Psoas muscle (tissue), 8 donors: ENCODE measurements at places on chromosomes 16 and 17. TPM values are rescaled to one million over a fixed set of nuclear protein-coding genes. Genes with fewer than 3 reads are reported as not detected.
A peak's percentile ranks its signal among the peaks of the same experiment; 100 is the strongest.

- no peak overlapping the region for H3K4me3 ChIP-seq
- no peak overlapping the region for H3K27ac ChIP-seq
- no peak for DNase-seq
- no peaks in the 10 kb centered on the region for H3K36me3 ChIP-seq
- H3K27me3 ChIP-seq: peaks cover 5% of the 10 kb centered on the region
Observed at GRCh38 chr16:51442141-51442870, 291.2 kb upstream of the SALL1 start.

DNA sequence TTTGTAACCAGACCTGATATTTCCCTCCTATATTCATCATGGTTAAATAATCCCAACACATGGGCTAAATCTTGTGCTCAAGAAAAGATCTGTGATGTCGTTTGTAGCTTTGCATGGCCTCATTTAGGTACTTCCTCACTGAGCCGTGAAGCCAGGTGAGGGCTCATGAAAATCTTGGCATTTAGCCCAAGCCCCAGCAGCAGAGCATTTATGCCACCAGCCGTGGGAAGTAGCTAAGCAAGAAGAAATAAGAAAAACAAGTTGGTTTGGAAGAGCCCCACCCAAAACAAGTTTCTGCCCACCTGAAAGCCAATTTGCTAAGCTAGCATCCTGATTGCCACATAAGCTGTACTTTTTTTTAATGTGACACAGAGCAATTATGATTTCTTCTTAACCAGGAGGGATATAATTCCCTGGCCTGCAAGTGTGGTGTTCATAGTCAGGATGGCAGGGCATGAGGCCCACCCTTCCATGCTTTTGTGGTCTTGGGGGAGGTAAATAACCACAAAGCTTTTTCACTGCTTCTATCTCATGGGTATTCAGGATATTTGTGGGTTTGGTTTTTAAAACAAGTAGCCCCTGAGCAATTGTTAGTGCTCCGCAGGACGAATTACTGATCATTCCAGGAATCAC lies 10.5 kb downstream of the TMIGD1 start:
- H3K4me1 ChIP-seq: no peaks in the 10 kb centered on the region
- peaks cover 2% of the 10 kb centered on the region for H3K27me3 ChIP-seq
- H3K27ac ChIP-seq: no peak overlapping the region

DNA sequence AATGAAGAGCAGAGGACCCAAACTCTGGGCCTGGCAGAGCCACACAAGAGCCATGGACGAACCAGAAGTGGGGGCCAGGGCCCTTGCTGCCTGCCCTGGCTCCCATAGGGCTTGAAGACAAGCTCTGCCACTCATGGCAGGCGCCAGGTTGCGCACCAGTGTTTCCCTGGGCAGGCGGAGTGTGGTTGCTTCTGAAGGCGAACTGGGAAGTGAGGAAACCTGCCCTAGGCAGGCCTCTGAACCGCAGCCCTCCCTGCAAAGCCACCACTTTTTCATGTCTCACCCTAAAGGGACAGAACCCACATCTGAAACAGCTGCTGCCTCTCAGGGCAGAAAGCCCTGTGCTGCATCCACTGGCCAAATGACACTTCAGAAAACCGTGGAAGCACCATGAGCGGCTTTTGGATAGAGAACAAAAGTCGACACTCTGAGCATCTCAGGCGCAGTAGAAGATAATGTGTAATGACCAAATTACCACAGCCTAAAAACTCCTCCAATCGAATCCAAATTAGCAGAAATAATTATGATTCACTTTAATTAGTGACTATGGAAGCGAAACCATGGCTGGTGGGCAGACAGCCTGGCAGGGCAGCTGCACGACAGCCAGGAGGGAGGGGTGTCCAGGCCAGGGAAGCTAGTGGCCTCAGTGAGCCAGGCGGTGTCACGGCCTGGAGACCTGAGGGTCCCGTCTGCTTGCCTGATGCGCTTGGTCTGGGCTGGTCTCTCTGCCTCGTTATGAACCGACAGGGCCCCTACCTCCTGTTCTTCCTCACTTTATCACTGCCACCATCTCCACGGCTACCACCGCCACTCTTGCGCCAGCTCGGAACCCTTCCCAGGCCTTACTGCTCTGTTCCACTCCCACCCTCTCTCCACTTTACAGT lies 59.1 kb downstream of the PRMT7 start:
- H3K4me3 ChIP-seq: no peak overlapping the region
- no peak overlapping the region for H3K27ac ChIP-seq
- H3K36me3 ChIP-seq: no peaks in the 10 kb centered on the region
- H3K27me3 ChIP-seq: no peaks in the 10 kb centered on the region
- DNase-seq: peak; percentile 40

- no peaks in the 10 kb centered on the region for H3K36me3 ChIP-seq
- peak overlapping the region; percentile 54 for H3K4me3 ChIP-seq
- H3K27me3 ChIP-seq: no peaks in the 10 kb centered on the region
- H3K4me1 ChIP-seq: no peaks in the 10 kb centered on the region
- peak overlapping the region; percentile 67 for H3K27ac ChIP-seq
Observed at GRCh38 chr16:30628628-30629540, 18.7 kb upstream of the ZNF689 start.

GRCh38 chr17:752620-753219 lies 656 bp upstream of the GEMIN4 start:
- peaks cover 3% of the 10 kb centered on the region for H3K36me3 ChIP-seq
- peak; percentile 79 for DNase-seq
- peak overlapping the region; percentile 80 for H3K4me3 ChIP-seq

- no peaks in the 10 kb centered on the region for H3K36me3 ChIP-seq
- H3K27me3 ChIP-seq: no peaks in the 10 kb centered on the region
- DNase-seq: no peak
- H3K4me1 ChIP-seq: no peaks in the 10 kb centered on the region
- no peak overlapping the region for H3K4me3 ChIP-seq
Observed at GRCh38 chr17:72706396-72706981, 386.0 kb downstream of the SLC39A11 start.

GRCh38 chr16:56932721-56933619 lies 1.0 kb downstream of the HERPUD1 start:
- H3K4me1 ChIP-seq: peaks cover 36% of the 10 kb centered on the region
- H3K4me3 ChIP-seq: peak overlapping the region; percentile 92
- peaks cover 33% of the 10 kb centered on the region for H3K36me3 ChIP-seq
- peak overlapping the region; percentile 99 for H3K27ac ChIP-seq

GRCh38 chr17:74567397-74567796 lies at the start of gene CD300H:
CD300H (minus strand) TSS chr17:74567509.
- no peaks in the 10 kb centered on the region for H3K36me3 ChIP-seq
- no peak for DNase-seq
- no peaks in the 10 kb centered on the region for H3K4me1 ChIP-seq
- no peaks in the 10 kb centered on the region for H3K27me3 ChIP-seq
- H3K27ac ChIP-seq: no peak within 1 kb of the TSS

Gene DNAH17
- total RNA-seq: 0.04 TPM

Gene MT1G
- total RNA-seq: 1.7 TPM

Gene KRTAP9-8
- total RNA-seq: not detected

Gene FA2H
- not detected for total RNA-seq

Gene BRD7
- total RNA-seq: 47.5 TPM

Gene PEMT
- total RNA-seq: 15.9 TPM

Gene CCL3
- total RNA-seq: 3.6 TPM
